ENCODE measurements at places on chromosomes 5 and 9. TPM values are rescaled to one million over a fixed set of nuclear protein-coding genes. Genes with fewer than 3 reads are reported as not detected.

PCDHA1 gene
- total RNA-seq: not detected

SLC6A7 gene
- total RNA-seq: not detected

OSMR gene
- total RNA-seq: 108 TPM

TSSK1B gene
- total RNA-seq: 0.20 TPM

C8G gene
- not detected for total RNA-seq

DRD1 gene
- not detected for total RNA-seq

PCDHB1 gene
- total RNA-seq: not detected

ABCA1 gene
- total RNA-seq: 27.9 TPM

RAB3C gene
- total RNA-seq: not detected

IFNA13 gene
- not detected for total RNA-seq

RAD23B gene
- 150 TPM for total RNA-seq

HNRNPA0 gene
- total RNA-seq: 13.9 TPM

CDC23 gene
- 21.7 TPM for total RNA-seq

SPATA31D4 gene
- not detected for total RNA-seq

GABRA1 gene
- not detected for total RNA-seq
